A549 treated with dexamethasone at 1 μM for 4 hours (cell line): ENCODE measurements at places on chromosomes 3 and 15. TPM values are rescaled to one million over a fixed set of nuclear protein-coding genes. Genes with fewer than 3 reads are reported as not detected.

Gene UNC13C
- total RNA-seq = not detected in 5 replicates

Gene ALDH1L1
- 0.12 to 0.22 TPM (median 0.17 TPM) in 5 replicates for total RNA-seq

Gene RTF1
- 19.0 to 22.5 TPM (median 22.1 TPM) in 5 replicates for total RNA-seq

Gene SPTBN5
- 0.07 to 0.25 TPM (median 0.16 TPM) in 5 replicates for total RNA-seq

Gene FYTTD1
- 23.4 to 33.6 TPM (median 32.5 TPM) in 5 replicates for total RNA-seq
